Endodermal cell (in vitro differentiated cells): ENCODE measurements at places on chromosomes 16 and 17. TPM values are rescaled to one million over a fixed set of nuclear protein-coding genes. Genes with fewer than 3 reads are reported as not detected.

TBX4 gene
- total RNA-seq, result not detected in 2 replicates

LITAFD gene
- not detected in 2 replicates for total RNA-seq

ZNF423 gene
- 20.7 to 30.3 TPM (median 28.4 TPM) in 3 replicates for total RNA-seq

TMEM238L gene
- not detected in 2 replicates for total RNA-seq

ACSM3 gene
- 1.6 and 2.1 TPM in 2 replicates for total RNA-seq

SEPTIN12 gene
- 0.40 TPM in 1 of 2 replicates, not detected in the other for total RNA-seq

TOX3 gene
- total RNA-seq, result 8.5 and 8.6 TPM in 2 replicates

KRT17 gene
- total RNA-seq, result not detected in 2 replicates

RND2 gene
- total RNA-seq, result 55.5 and 56.2 TPM in 2 replicates

DNAH2 gene
- 0.42 and 0.54 TPM in 2 replicates for total RNA-seq

DNA sequence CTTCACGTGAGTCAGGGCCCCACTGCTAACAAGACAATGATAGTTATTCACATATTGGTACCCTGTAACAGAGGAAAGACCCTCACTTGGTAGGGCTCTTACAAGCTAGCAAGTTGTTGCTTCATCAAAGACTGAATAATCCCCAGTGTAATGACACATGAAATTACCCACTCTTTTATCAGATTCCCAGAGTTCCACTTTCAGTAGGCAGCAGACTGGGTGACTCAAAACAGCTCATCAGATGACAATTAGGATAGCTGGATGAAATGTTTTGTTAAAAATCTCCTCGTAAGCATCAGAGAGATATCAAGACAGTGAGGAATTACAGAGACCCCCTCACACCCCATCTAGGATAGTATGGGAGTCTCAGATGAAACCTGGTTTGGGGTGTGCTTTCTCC lies 6.8 kb upstream of the OR1E2 start:
- no peak for DNase-seq

GRCh38 chr17:69282002-69282401 lies 44.9 kb downstream of the ABCA5 start:
- DNase-seq, result no peak

DNA sequence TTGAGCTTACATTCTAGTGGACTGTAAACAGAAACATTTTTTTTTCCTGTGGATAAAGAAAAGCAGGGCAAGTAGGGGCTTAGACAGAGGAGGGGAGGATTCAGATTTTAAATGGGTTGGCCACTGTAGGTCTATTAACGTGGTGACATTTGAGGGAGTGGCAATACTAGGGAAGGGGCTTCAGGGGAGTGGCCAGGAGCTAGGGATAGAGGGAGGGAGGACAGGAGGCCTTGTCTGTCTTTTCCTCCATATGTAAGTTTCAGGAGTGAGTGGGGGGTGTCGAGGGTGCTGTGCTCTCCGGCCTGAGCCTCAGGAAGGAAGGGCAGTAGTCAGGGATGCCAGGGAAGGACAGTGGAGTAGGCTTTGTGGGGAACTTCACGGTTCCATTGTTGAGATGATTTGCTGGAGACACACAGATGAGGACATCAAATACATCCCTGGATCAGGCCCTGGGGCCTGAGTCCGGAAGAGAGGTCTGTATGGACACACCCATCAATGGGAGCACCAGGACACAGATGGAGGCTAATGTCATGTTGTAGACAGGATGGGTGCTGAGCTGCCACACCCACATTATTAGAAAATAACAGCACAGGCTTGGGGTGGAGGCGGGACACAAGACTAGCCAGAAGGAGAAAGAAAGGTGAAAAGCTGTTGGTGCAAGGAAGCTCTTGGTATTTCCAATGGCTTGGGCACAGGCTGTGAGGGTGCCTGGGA lies 6.5 kb upstream of the HBM start:
- peak; percentile 44 for DNase-seq

- DNase-seq, result peak; percentile 73
These were observed 50.9 kb downstream of the CDH11 start for GRCh38 chr16:65070831-65071432.

DNA sequence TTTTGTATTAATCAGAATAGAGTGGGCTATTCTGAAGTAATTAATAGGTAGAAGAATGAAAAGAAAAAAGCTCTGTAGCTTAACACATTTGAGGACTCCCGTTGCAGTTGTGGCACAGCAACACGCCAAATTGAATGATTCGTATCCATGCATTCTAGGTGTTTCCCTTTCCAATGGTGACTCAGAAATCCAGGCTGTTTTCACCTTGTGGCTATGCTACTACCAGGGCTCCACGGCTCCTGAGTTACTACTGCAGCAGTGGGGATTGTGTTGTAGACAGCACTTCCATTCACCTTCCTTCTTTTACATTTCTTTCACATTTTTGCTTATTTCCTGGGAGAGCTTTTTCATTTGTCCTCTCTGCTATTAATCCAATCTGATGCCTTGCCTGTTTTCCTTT lies 1616.4 kb downstream of the CDH8 start:
- no peak for DNase-seq

- peak; percentile 45 for DNase-seq
These were observed 261.8 kb downstream of the CBLN1 start for GRCh38 chr16:49019831-49020230.

- DNase-seq, result peak; percentile 72
These were observed 46.4 kb upstream of the CDH13 start for GRCh38 chr16:82580298-82580890.

DNA sequence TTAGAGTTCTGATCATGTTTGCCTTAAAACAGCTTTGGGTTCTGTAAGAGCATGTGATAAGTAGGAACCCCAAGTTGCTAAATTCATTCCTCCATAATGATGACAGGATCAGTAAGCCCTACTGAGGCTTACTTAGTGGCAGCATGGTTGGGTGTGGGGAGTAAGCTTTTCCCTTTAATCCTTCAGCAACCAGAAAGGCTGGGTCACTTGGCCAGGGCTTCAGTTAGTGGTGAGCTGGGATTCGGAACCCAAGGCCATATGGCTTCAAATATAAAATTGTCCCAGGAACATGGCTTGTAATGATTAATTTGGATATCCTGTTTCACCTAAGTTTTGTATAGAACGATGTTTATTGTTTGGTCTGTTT lies 850 bp downstream of the GINS3 start:
- DNase-seq, result no peak

- peak; percentile 93 for DNase-seq
These were observed 5.3 kb downstream of the RPL13 start for GRCh38 chr16:89565506-89566372.

- DNase-seq, result no peak
These were observed 41.7 kb upstream of the CREBBP start for GRCh38 chr16:3922241-3922640.

- no peak for DNase-seq
These were observed 27.4 kb downstream of the BCO1 start for GRCh38 chr16:81265658-81266451.

- DNase-seq, result no peak
These were observed 134.4 kb downstream of the COPRS start for GRCh38 chr17:31724619-31725018.

DNA sequence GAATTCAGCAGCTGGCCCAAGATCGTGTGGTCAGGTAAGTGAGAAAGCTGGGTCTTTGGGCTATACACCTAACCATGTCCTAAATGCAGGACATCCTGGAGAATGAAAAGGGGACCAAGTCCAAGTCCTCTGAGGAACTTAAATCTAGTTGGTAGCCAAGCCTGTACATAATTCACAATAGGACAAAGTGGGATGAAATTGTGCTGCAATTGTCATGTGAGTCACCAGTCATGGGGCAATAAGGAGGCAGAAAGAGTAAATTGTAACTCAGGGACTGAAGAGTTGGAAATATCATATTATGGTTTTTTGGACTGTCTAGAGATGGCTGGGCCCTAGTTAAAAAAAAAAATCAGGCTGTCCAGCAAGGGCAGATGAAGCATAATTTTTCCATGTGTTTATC lies 202.6 kb downstream of the CYLD start:
- no peak for DNase-seq

DNA sequence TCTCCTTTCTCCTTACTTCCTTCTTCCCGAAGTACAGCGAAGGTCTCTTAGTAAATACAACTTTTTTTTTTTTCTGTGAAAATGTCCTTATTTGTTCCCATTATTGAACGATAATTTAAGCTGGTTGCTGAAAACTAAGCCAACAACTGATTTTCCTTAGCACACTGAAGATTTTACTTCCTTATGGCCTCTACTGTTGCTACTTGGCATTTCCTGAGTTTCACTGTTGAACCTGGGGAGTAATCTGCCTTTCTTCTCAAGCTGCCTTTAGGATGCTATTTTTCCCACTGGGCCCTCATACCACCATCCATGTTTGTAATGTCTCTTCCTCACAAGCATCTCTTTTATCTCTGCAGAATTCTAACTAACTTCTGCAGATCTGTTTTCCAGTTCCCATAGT lies 26.1 kb downstream of the UBE2O start:
- no peak for DNase-seq

- peak; percentile 78 for DNase-seq
These were observed 1.0 kb downstream of the EMC8 start for GRCh38 chr16:85798283-85798776.
